ENCODE measurements at places on chromosomes 13 and 19.

GRCh38 chr19:52665027-52665426 lies 26.9 kb upstream of the ZNF83 start:
- DNase-seq: no peak

- no peak for DNase-seq
These were observed 97.9 kb downstream of the HSPH1 start for GRCh38 chr13:31063772-31064171.

DNA sequence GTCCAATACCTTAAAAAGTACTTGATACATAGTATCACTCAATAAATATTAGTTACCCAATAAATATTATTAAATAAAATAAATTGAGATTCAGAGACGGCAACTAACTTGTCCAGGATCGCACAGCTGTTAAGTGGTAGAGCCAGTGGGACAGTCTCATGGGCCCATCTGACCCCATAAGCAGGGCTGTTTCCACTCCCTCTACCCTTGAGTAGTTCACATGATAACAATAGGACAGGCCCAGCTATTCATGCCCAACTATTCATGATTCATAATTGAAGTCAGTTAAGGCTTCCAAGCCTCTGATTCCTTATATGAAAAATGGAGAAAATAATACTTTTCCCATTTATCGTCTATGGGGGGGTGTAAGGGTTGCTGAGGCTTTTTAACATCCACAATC lies 78.2 kb downstream of the C13orf42 start:
- DNase-seq: no peak

DNA sequence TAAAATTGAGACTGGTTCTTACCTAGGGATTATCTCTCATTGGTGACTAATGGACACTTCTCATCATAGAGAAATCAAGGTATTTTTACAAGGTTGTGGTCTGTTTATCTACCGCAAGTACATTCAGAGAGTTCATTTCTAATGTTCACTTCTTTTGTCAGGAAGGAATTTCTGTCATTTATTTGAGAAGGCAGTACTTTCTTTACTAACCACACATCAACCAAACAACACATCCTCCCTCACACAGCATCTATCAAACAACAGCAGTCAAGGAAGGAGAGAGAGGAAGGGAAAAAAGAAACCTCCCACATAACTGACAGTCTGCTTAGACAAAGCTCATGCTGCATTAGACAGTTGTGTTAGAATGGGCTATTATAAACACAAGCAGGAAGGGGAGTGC lies 182.3 kb upstream of the KLF12 start:
- DNase-seq: no peak

- no peak for DNase-seq
These were observed 6.7 kb downstream of the DNM2 start for GRCh38 chr19:10724573-10725071.

- no peak for DNase-seq
These were observed 26.8 kb downstream of the COG6 start for GRCh38 chr13:39682310-39682709.

DNA sequence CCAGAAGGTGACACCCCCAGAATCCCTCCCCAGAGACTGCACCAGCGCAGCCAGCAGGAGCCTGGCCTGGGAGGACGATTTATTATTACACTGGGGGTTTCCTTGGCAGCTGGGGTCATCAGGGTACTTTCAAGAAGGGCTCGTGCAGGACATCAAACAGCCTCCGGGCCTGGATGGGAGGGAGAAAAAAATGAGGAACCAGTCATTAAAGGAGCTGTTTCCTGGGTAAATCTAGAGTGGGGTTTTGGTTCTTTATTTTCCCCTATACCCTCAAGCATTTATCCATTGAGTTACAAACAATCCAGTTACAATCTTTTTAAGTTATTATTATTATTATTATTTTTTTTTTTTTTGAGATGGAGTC lies 3.1 kb downstream of the POLR1G start:
- no peak for DNase-seq

DNA sequence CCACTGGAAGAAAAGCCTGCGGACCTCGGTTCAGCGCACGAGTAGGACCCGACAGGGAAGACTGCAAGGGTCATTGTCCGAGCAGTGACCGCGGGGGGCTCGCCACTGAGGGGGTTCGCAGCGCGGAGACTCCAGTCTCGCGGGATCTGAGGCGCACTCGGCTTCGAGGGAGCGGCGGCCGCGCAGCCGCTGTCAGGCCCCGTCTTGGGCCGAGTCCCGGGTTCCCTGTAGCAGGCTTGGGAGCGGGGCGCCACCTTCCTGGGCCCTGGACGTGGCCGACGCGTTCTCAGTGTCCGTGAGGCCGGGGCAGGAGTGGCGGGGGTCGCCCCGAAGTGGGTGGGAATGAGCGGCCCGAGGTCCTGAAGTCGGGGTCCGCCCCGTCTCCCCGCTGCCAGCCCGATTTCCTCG lies 474 bp upstream of the FAM174C start:
- DNase-seq: no peak

GRCh38 chr19:46076031-46076880 lies 35.5 kb upstream of the IGFL4 start:
- DNase-seq: no peak

- no peak for DNase-seq
These were observed 1.1 kb downstream of the SLC15A1 start for GRCh38 chr13:98751367-98751782.

DNA sequence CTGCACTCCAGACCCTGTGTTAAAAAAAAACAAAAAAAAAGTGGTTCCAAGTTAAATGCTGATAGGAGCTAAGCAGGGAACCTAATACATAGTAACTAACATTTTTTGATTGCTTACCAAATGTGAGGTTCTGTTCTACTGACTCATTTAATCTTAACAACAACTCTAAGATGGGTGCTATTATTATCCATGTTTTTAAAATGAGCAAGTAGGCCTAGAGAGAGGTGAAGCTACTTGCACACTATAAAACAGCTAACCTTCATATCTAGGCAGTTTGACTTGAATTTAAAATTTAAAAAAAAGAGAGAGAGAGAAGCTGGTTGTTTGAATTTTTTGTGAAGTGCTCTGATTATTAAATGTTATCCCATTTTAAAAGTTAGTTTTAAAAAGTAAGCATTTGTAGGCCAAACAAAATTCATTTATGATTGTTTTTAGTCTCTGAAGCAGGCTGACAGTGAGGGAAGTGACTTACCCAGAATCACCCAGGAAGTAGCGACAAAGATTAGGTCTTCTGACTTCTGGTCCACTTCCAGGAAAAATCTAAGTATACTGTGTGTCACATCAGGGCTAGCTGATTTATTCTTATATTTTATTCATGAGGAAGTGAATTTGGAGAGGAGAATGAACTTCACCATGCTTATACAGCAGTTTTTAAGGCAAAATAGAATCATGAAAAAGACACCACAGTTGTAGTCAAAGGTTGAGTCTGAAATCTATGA lies 2.4 kb downstream of the SIGLECL1 start:
- no peak for DNase-seq

DNA sequence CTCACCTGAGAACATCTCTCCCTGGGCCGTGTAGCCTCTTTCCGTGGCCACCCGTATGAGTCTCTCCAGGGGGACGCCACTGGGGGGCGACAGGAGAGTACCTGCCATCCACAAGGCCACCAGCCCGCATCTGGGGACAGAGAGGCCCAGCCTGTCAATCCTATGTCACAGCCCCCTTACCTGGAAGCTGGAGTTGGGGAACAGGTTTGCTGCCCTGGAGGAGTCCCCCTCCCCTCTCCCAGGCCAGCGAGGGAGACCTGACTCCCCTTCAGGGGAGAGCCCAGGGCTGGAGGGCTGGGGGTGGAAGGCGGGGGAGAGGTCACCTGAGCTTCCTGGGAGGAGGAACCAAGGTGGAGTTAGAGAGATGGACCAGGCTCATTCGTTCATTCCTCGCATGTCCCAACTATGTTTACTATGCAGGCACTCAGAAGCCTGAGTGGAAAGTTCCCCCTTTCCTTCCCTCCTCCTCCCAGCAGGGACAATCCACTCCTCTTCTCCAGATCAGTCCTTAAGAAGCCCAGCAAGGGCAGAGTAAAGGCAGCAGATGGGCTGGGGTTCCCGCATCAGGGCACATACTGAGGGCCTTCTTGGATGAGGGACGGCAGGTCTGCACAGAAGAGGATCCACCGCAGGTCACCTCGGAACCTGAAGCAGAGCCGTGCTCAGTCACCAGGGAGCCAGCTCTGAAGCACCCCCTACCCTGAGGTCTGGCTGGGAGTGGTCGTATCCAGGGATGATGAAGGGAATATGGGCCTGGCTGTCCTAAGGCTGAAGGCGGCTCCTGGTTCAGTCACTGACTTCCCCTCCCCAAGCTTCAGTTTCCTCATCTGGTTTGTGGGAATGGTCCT lies 5.5 kb downstream of the ACTMAP start:
- DNase-seq: no peak

DNA sequence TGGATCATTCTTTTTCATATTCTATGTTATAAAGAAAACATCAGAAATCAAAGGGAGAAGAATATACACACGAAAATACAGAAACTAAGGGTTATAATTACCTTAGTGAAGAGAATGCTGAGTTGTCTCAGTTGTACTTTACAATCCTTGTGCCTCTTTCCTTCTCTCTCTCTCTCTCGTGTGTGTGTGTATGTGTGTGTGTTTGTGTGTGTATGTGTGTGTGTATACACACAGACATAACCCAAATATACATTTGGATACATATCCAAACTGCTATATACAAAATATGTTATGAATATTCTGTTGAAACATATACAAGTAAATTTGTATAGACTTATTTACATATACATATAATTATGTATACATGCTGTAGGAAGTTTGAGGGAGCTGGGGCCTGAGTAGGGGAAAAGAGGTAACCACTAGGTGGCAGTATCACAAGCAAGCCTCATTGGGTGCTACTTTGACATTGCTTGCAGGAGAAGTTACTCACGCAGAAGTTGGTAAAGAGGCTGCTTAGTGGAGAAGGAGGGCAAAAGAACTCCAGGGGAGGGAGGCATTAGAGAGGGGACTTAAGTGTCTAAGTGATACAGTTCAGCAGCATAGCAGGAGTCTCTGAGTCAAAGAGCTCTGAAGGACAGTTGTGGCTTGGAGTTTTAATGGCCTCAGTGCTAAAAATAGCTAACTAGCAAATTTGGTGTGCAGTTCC lies 465.1 kb upstream of the PCDH20 start:
- DNase-seq: no peak

- no peak for DNase-seq
These were observed 8.6 kb upstream of the ZNF181 start for GRCh38 chr19:34725400-34725799.

- DNase-seq: no peak
These were observed 1.9 kb downstream of the COX6B2 start for GRCh38 chr19:55352549-55353145.

- peak; percentile 67 for DNase-seq
These were observed 4.6 kb downstream of the AXL start for GRCh38 chr19:41223431-41224234.

GRCh38 chr13:79404361-79404760 lies 1.7 kb downstream of the RBM26 start:
- DNase-seq: no peak

DNA sequence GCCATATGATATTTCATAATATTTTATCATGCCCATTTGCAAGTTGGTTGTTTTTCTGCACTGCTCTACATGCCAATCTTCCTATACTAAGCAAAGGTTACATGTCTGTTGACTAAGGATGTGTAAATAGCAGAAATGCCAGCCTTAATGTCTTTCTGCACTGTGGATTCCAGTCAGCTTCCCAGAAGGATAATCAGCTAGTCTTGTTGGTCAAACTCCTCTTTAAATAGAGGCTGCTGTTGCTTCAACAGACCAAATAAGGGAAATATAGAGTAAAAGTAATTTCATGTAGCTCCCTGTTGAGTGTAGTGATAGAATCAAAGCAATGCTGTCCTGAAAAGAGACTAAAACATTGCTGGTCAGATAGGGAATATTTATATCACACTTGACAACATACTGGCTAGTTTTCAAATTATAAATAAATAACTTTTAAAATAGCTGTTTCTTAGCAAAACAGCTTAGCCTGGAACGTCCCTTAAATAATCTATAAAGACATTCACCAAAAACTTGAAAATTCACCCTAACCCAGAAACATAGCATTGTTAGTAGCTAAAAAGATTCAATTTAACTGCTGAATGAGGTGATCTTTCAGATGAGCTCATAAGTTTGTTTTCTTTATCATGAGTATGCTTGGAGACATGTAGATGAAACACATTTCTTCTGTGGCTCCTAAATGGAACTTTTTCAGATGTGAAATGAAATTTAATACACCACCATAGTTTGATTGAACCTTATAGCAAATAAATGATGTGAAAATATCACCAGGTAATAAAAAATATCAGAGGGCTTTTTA lies 56.6 kb downstream of the FRY start:
- DNase-seq: no peak

DNA sequence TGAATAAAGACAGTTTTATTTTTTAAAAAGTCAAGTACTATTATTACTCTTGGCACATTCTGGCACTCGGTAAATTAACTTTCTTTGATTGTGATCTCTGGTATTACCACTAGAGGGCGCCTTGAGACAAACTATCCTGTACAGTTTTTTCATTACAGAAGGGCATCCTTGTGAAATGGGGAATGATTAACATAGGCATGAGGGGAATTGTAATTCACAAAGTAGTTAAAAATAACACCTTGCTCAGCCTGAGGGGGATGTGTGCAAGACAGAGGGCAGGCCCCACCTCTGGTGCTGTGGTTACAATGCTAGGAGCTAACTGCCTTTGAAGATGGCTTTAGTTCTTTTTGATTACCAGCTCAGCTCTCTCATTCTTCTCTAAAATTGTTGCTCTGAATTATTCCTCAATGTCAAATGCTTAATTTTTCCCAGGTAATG lies 24.2 kb upstream of the C1QTNF9B start:
- peak; percentile 26 for DNase-seq
